ENCODE measurements at places on chromosomes 2 and 18.

DNA sequence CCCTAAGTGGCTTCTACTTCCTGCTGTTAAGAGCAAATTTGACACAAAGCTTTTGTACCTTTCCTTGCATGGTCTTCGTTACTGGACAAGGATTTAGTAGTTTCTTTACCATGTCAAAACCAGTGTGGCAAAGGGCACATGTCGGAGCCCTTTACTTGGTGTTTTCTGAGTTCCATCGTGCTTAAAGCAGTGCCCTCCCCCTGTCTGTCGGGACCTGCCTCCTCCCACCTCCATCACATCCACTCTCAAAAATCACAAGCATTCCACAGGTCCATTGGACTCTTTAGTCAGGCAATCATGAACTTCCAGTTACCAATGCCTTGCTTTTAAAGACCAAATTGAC lies 763 bp downstream of the CCDC141 start:
- no peak for DNase-seq

DNA sequence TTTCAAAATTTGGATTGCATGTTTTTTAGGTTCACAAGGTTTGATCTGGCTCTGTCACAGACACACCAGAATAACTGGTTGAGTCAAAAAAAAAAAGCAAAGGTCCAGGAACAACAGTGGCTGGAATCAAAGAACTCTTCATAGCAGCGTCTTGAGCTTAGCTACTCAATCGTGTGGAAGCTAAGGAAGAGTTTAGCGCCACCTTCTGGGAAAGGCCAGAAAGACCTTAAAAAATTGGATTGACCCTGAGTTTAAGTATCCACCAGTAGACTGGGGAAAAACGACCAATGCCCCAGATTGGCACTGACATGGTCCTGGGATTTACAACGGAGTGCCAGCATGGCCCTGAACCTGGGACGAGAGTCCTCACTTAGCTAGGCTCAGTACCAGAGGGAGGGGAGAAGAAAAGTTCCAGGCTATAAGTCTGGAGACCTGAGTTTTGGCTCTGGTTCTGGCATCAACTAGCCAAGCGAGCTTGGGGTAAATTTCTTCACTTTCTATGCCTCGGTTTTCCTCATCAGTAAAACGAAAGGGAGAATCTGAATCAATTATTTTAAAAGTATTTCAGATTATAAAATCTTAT lies 71.1 kb upstream of the TFCP2L1 start:
- peak; percentile 45 for DNase-seq

GRCh38 chr2:178177066-178177679 lies 17.1 kb upstream of the OSBPL6 start:
- DNase-seq = no peak

DNA sequence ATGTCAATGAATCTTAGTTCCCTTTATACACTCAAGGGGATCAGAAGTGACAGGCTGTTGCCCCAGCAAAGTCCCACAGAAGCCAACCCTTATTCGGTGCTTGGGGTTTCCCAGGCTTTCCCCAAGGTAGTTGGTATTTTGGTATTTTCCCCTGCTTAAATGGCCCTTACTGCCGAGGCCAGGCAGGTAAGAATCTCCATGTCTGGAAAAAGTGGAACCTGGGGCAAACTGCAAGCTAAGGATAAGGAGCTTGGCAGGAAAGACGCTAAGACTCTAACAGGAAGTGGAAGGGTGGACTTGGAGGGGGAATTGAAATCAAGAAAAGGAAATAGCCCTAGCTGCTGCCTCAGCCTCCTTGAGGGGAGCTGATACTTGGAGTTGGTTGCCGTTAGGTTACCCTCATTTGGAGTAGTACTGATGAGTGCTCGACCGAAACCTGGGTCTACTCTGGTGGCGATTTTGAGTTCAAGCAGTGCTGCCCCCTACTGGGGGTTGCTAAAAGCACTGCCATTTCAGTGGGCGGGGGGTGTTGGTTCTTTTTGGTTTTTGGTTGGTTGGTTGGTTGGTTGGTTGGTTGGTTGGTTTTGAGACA lies 3.3 kb upstream of the GPBAR1 start:
- no peak for DNase-seq

- no peak for DNase-seq
Measured at GRCh38 chr2:130892793-130893785, 56.4 kb downstream of the ARHGEF4 start.

DNA sequence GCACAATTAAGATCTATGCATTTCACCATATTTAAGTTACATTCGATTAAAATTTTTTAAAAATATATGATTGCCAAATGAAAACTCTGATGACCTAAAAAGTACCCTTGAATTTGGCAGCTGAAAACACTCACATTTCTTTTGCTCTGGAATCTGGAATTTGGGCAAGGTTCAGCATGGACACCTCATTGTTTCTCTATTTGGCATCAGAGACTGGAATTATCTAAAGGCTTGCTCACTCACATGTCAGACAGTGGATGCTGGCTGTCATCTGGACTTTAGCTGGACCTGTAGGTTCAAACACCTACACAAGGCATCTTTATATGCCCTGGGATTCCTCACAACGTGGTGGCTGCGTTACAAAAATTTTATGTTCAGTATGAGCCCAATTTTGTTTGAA lies 16.1 kb downstream of the MBOAT2 start:
- no peak for DNase-seq

- DNase-seq = peak; percentile 69
Measured at GRCh38 chr2:165202239-165202638, 1.6 kb downstream of the SCN3A start.

DNA sequence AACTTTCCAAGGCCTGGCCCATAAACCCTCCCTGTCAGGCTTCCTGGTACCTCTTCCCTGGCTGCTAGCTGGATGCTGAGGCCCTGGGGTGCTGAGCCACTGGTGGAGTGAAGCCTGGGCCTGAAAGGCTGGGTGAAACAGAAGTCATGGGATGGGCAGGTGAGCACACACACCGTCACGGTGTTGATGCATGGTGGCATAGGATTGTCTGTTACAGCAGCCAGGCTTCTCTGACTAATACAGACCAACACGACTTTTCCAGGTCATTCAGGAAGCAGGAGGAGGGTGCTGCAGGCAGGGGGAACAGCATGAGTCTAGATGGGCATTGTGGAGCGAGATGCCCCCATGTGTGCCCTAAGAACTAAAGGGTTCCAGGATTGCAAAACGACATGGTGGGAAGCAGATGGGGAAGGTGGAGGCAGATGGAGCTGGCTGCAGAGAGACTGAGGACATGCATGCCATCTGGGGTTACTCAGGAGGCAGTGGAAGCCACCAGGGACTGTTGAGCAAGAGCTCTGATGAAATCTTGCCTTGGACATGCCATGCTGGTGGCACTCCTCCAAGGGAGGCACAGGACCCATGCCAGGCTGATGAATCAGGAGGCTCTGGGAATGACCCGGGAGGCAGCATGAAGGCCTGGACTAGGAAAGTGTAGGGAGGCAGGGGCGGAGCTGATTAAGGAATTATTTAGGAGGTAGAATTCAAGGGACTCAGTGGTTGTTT lies 480.9 kb downstream of the TSN start:
- no peak for DNase-seq

GRCh38 chr2:190139371-190139770 lies 76.8 kb upstream of the MSTN start:
- DNase-seq = no peak

- DNase-seq = peak; percentile 66
Measured at GRCh38 chr2:62196278-62196901, 475 bp downstream of the B3GNT2 start.

GRCh38 chr2:174826051-174826450 lies 61.8 kb upstream of the CHRNA1 start:
- no peak for DNase-seq

DNA sequence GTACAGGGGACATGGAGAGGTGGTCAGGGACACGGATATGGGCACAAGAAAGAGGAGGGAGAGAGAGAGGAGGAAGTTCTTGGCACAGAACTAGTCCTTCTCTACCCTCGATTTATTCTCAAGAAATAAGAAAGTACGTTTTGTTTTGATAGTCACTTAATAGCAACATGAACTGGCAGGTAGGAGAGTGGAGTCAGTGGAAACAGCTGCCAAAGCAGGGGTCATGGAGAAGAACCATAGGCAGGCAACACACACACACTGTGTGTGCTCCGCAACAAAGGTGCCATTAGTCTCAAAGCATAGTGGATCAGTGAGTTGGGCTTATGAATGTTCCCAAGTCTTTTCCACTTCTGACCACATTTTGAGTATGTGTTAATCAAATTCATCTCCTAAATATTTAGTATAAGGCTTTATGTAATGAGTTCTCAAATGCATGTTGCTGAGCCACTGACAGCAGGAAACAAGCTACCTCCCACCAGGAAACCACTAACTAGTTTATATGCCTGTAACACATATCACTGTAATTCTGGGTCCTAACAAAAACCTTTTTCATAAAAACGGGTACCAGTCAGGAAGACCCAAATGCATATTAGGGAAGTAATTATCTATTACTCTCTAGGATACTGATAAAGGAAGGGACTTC lies 41.1 kb downstream of the IWS1 start:
- no peak for DNase-seq

DNA sequence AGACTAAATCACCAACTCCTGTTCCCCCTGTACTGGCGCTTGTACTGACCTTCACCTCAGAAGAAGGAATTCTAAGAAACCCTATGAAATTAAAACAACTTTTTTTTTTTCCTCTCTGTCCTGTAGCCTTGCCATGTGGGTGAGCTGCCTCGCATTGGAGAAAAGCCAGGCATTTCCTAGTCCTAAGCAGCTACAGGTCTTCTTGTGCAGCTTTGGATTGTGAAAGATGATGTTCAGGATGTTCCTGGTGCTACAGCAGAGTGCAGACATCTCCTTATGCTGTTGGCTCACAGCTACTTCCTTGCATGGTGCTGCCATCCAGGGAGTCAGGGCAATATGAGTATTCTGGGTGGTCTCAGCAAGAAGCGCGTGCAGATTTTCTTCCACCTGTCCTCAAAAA lies 11.9 kb downstream of the PIK3C3 start:
- no peak for DNase-seq

- no peak for DNase-seq
Measured at GRCh38 chr2:224221455-224221913, 180.4 kb downstream of the FAM124B start.

DNA sequence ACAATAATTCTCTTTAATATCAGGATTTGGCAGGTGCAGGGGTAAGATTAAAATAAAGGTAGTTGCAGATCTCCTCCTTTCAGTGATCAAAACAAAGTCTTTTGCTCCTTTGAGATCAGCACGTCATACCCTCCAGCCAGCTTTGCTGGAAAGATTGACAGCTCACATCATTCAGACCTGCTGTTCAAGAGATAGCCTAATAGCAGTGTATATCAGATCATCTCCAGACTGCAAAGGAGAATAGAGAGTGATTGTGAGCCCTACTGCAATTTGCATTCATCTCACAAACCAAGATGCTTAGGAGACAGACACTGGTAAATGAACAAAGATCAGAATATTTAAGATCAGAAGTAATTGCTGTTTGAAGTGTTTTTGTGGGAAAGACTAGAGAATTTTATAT lies 135.8 kb upstream of the DSEL start:
- DNase-seq = no peak

DNA sequence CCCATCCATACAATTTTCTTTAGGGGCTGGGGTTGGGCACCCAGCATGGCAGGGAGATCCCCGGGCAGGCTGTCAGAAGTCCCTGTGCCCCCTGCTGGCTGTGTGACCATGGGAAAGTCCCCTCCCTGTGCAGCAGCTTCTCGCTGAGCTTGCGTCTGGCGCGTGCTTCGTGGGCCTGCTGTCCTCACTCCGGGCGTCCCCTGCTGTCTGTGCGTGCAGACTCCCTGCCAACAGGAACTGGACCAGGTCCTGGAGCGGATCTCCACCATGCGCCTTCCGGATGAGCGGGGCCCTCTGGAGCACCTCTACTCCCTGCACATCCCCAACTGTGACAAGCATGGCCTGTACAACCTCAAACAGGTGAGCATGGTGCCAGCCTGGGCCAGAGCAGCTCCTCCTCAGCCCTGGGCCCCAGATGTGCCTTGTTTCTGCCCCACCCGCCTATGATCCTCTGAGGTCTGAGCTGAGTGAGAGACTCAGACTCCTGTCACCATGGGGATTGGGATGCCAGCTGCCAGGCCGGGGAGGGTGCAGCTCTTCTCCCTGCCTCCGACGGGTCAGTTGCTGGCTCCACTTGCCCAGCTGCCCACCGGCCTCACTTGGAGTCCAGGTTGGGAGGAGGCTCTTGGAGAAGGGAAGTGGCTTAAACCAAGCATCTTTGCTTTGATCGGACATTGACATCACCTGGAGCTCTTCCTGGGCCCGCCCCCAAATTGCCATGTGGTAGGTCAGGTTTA lies 28.6 kb downstream of the IGFBP2 start:
- DNase-seq = no peak

DNA sequence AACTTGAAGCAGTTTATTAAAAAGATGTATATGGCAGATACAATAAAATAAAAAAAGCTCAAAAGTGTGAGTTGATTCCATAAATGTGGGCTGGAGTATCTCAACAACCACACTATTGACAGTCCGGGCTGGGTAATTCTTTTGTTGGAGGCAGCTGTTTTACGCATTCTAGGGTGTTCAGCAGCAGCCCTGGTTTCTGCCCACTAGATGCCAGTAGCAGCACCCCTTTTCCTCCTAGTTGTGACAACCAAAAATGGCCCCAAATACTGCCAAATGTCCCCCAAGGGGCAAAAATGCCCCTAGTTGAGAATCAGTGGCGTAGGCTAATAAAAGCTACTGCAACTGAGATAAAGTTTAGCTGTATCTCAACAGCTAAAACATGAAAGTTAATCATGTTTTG lies 44.8 kb downstream of the CHMP3 start:
- DNase-seq = peak; percentile 18

GRCh38 chr2:164896634-164897355 lies 55.2 kb upstream of the COBLL1 start:
- no peak for DNase-seq

- DNase-seq = no peak
Measured at GRCh38 chr2:150188177-150188576, 299.3 kb downstream of the RND3 start.

DNA sequence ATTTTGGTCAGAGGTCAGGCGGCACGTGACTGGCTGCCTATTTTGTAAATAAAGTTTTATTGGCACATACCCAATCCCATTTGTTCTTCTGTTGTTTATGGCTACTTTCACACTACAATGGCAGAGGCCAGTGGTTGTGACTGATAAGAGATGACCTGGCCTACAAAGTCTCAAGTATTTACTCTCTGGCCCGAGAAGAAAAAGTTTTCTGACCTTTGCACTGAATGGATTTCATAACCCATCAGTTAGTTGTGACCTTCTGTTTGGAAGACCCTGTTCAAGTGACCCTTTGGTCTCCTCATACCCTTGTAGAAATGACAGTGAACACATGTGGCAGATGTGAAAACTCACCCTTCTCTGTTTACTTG lies 121.4 kb upstream of the MGAT5 start:
- no peak for DNase-seq

GRCh38 chr2:10188211-10188610 lies 65.7 kb downstream of the RRM2 start:
- no peak for DNase-seq

- DNase-seq = no peak
Measured at GRCh38 chr2:4693266-4693665, 989.9 kb downstream of the DCDC2C start.
